HL-60 (cell line): ENCODE measurements at places on chromosomes 11 and 22.

DNA sequence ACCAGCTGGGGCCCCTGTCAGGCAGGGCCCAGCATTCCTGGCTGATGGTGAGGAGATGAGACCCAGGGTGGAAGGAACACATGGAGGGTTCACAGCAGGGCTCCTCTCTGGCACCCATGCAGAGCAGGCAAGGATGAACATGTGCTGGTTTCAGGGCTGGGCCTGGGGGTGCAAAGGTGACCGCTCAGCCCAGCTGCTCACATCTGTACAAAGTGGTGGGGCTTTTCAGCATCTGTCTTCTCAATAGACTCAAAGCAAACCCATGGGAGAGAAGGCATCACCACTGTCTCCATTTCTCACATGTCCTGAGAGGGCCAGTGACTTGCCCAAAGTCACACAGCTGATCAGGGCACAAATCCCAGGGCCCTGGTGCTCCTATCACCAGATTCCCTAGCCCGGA lies 27.3 kb upstream of the TCF20 start:
- no peak for DNase-seq

DNA sequence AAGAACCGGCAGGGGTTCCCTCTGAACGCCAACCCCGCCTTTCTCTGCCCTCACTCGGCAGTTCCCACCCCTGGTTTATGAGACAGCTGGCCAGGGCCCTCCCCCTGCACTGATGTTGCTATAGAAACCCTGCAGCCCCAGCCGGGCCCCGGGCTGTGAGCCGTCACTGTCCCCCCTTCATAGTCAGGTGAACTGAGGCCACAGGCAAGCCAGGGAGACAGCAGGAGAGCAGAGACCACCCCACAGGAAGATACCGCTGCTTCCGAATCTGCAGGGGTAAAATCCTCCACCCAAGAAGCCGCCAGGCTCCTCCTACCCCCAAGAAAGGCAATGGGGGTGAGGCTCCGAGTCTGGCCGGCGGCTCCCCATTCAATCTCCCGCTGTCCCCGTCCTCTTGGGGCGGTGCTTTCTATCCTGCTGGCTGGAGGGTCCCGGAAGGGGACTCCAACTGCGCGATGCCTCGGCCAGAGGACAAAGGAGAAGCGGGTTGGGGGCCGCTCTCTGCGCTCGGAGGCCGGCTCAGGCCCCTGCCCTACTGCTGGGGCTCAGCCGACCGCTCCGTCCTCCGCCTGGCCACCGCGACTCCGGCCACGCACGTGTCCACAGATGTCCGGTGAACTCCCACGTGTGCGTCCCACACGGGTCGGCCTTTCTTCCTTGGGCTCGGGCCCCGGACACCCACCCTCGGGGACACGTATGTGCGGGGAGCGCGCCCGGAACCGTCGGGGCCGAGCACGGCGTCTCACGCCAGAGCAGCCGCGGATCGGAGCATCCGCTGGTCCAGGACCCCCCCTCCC lies 587 bp downstream of the SLC25A22 start:
- peak; percentile 71 for DNase-seq

DNA sequence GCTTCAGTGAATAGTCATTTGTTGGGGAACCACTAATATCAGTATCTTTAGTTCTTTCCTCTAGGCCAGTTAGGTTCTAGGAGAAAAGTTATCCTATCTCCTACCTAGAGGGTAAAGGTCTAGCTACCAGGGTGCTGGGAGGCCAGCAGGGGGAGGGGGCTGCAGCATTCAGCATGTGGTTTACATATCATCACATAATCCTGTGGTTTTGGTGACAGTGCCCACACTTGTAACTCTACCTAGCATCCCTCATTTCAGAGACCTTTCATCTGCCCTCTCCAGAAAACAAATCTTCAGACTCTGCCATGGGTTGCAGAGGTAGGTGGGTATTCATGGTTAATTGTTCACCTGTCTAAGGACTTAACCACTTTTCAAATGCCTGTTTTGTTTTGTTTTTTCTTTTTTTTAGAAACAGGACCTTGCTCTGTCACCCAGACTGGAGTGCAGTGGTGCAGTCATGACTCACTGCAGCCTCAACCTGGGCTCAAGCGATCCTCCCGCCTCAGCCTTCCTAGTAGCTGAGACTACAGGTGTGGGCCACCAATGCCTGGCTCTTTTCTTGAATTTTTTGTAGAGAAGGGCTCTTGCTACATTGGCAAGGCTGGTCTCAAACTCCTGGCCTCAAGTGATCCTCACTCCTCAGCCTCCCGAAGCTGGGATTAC lies 146.8 kb downstream of the ENTHD1 start:
- DNase-seq = no peak

GRCh38 chr11:83057721-83058120 lies 14.0 kb downstream of the RAB30 start:
- DNase-seq = no peak

DNA sequence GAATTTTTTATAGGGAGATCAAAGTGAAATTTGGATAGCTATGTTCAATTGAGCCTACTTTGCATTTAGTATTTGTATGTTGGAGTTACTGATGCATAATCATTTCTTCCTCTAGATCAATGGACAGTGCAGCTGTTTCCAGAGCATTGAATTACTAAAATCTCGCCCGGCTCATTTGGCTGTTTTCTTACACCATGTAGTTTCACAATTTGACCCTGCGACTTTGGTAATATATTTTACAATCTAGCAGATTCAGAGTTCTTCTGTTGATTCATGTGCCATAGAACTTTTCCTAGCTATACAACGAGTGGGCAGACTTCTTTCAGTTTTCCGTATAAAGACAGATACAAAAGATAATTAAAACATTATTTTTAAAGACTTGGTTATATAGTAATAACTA lies 70.0 kb upstream of the GRIK4 start:
- no peak for DNase-seq

DNA sequence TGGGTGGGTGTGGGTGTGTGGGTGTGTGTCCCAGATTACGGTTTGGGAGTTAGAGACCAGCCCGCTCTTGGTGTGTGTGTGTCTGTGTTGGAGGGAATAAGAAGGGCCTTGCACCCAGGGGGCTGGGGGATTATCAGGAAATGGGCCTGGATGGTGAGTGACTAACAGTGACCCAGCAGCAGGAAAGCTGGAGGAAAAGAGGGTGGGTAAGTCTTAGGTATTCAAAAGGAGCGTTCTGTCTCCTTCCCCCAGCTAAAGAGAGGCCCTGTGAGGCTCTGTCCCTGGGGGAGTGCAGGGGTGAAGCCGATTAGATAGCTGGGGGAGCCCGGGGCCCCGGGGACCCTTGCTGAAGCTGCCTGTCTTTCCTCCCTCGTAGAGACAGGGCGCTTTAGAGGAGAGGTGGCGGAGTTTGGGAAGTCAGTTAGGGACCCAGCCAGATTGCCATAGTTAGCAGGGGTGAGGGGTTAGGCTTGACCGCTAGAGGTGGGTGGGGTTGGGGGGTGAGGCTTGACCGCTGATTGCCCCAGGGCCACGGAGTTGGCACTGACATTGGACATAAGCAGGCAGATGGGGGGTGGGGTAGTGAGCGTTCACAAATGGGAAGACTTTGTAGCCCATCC lies 1.5 kb downstream of the OAF start:
- DNase-seq = no peak

DNA sequence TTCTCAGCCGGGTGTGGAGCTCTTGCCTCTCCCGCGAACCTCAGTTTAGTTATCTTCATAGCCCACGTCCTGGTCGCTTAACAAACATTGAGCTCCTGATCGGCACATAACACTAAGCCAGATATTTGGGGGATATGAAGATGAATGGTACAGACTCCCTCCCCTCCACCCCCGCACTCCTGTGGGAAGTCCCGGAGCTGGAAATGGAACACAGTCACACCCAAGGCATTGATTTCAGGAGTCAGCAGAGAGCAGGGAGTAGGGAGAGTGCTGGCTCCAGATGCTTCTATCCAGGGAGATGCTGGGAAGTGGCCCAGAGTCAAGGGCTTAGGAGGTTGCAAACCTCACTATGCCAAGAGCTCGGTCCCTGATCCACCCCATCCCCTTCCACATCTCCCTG lies 26.1 kb upstream of the CABP7 start:
- no peak for DNase-seq

DNA sequence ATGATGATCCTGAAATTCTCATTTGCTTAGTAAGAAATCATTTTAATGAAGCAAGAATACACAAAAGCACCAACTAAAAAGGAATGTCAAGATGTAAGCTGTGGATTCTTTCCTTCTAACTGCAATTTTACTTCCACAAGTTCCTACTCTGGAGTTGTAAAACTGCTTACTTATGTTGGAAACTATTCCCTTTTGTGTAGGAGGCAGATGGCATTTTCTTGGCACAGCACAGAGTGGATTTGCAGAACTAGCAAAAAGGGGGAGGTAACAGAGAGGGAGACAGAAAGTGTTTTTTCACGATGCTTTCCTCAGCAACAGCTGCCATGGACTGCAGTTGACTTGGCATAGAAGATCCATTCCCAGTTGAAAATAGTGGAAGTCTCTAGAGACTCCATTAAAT lies 1112.0 kb upstream of the RAG2 start:
- no peak for DNase-seq

- DNase-seq = no peak
Measured at GRCh38 chr11:120738516-120739046, 227.0 kb downstream of the GRIK4 start.

DNA sequence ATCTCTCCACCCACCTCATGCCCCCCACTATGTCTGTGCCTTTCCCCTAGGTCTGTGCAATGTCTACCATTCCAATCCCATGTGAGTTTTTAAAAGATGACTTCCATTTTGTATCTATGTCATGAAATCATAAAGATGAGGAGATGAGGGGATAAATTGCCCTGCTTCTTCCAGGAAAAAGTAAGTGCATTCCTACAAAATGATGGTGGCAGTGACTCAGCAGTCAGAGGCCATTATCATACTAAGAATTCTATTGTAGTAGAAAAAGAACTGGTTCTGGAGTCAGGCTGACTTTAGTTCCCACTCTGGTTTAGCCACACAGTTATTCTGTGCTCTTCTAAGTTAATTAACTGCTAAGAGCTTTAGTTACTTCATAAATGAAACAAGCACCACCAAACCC lies 89.6 kb upstream of the API5 start:
- no peak for DNase-seq

GRCh38 chr11:114343020-114343419 lies 46.8 kb downstream of the NNMT start:
- no peak for DNase-seq

GRCh38 chr22:30312053-30312452 lies 14.7 kb downstream of the TBC1D10A start:
- no peak for DNase-seq

- DNase-seq = no peak
Measured at GRCh38 chr11:36557991-36558390, 9.8 kb upstream of the RAG1 start.

GRCh38 chr11:34001557-34002064 lies 49.9 kb upstream of the CAPRIN1 start:
- DNase-seq = no peak

DNA sequence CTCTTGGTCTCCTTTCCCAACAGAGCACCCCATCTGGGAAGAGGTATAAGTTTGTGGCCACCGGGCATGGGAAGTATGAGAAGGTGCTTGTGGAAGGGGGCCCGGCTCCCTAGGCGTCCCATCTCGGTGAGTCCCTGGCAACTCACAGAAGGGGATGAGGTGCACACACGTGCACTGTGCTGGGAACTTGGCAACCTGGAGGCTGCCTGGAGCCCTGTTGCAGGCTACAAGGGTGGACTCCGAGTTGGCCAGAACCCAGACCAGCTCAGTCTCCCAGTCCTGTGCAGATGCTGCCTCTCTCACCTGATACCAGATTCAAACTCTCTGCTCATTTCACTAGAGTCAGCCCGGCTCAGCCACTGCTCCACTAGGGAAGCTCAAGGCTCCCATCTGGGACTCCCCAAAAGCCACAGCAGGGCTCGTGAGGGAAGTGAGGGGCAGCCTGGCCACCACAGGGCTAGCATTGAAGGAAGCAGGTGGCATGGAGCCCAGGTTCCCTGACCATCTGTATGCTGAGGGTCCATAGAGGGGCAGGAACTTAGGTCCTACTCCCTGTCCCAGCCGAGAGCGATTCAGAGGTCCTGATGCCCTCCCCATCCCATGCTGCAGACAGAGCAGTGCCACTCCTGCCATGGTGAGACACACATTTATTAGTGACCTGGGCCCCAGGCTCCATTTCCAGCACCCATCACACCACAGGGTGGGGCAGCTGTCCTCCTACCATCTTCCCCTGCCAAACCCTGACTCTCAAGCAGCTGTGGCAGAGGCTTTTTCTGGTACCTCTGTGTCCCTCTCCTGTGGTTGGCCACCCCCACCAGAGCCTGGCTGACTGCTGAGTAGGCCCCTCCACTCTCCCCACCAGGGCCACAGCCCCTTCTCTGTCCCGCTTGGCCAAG lies 4.0 kb downstream of the PRR33 start:
- DNase-seq = no peak

- DNase-seq = no peak
Measured at GRCh38 chr11:127651888-127652221, 651.3 kb upstream of the KIRREL3 start.

DNA sequence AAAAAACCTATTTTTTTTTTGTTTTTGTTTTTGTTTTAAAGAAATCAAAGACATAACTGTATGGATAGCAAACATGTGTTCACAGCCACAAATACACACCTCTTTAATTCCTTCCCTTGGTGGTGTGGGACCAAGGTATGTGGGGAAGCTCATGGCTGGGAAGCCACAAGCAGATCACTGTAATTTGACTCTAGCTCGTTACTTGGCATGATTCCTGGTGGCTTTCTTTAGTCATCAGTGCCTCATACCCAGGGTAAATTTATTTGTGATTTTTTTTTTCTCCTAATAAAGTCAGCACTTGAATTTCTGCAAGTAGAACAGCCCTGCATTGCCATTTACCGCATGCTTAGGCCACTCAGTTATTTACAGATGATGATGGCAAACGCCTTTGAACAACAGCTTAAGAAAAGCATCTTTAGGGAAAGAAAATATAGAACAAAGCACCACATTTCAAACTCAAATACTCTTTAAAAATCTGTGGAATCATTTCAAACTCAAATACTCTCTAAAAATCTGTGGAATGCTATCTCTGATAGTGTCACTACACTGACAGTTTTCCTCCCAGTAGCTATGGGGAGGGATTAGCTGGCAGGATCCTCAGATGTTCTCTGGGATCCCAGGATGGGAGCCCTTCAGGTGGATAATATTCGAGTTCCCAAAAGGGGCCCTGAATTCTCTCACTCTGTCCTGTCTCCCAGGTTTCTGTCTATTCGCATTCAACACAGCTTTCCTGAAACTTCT lies 687.2 kb downstream of the OPCML start:
- no peak for DNase-seq
